Kidney (tissue), 22 donors: ENCODE measurements at places on chromosomes 2 and 18. TPM values are rescaled to one million over a fixed set of nuclear protein-coding genes. Genes with fewer than 3 reads are reported as not detected.
A peak's percentile ranks its signal among the peaks of the same experiment; 100 is the strongest.

DNA sequence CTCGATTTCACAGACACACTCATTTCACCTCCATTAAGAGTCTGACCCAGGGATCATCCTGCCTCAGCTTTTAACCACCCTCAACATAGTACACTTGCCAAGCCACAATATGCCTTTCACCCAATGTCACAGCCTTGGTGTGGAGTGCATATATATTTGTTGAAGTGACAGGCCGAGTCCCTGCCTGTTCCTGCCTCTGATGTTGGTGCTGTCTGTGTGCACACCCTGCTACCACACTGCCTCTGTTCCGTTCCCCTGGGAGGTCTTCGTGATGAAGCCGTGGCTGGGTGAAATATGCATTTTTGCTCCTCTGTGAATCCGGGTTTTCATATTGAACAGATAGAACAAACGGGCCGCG lies 90.3 kb downstream of the RNF144A start:
- peak overlapping the region; percentile 39 for H3K27ac ChIP-seq
- H3K36me3 ChIP-seq: no peaks in the 10 kb centered on the region
- H3K4me3 ChIP-seq: no peak overlapping the region
- peaks cover 18% of the 10 kb centered on the region for H3K4me1 ChIP-seq

DNA sequence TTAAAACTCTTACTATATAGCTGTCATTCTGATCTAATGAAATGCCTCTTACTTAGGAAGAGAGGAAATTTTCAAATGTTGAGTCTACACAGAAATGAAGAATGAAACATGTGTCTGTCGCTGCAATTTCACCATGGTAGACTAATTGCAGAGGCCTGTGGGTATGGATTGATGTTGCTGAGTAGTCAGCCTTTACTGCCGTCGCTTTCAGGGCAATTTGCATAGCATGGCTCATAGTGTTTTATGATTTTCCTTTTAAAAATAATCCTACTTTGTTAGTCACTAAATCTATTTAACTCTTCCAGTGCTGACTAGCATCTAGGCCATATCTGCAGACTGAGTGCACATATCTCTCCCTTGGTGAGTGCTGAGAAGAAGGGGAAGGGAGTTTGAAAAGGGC lies 819.2 kb downstream of the SATB2 start:
- H3K27ac ChIP-seq: no peak overlapping the region
- no peaks in the 10 kb centered on the region for H3K36me3 ChIP-seq

DNA sequence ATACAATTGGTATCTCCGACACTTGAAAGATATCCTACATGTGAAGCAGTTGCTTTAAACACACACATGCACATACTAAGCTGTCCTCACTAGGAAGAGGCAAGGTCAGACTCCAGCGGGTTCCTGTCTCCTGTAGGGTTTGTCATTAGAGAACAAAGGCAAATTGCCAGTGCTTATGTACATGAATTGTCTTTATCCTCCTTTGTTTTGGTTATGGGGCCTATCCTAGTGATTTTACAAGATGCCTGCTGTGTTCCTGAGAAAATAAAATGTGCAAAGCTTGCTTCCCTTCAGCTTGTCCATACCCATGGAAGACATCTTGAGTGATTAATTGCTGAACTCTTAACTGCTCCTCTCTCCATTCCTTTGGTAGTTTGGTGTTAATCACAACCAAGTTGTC lies 86.7 kb upstream of the SLC39A10 start:
- no peaks in the 10 kb centered on the region for H3K4me1 ChIP-seq
- no peak for DNase-seq
- H3K27ac ChIP-seq: no peak overlapping the region
- no peak overlapping the region for H3K4me3 ChIP-seq
- no peaks in the 10 kb centered on the region for H3K27me3 ChIP-seq
- H3K36me3 ChIP-seq: no peaks in the 10 kb centered on the region

ITPRIPL1 gene
- total RNA-seq: 1.2 TPM

GRCh38 chr2:23541503-23542229 lies 156.7 kb downstream of the KLHL29 start:
- no peaks in the 10 kb centered on the region for H3K4me1 ChIP-seq
- H3K27ac ChIP-seq: no peak overlapping the region
- no peaks in the 10 kb centered on the region for H3K27me3 ChIP-seq
- no peaks in the 10 kb centered on the region for H3K36me3 ChIP-seq
- no peak overlapping the region for H3K4me3 ChIP-seq

DNA sequence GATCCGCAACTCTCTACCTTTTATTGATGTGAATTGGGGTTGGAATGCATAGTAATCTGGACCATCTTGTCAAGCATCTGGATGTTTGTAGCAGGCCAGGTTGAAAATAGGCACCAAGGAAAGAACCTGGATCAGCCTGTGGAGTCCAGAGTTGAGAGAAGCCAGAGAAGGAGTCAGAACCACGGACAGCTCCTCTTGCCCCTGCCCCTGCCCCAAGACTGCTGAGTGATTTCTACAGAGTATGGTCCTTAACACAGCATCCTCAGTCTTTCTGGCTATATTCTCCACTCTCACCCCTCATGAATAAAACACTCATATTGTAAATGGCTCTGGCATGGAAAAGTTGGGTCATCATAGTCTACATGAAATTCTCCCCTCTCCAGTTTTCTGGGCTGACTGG lies 154.6 kb downstream of the LOXHD1 start:
- no peaks in the 10 kb centered on the region for H3K27me3 ChIP-seq
- no peak overlapping the region for H3K4me3 ChIP-seq
- no peaks in the 10 kb centered on the region for H3K4me1 ChIP-seq
- H3K27ac ChIP-seq: no peak overlapping the region

GRCh38 chr18:7548721-7549120 lies 18.4 kb upstream of the PTPRM start:
- no peak overlapping the region for H3K27ac ChIP-seq
- H3K4me3 ChIP-seq: no peak overlapping the region
- no peaks in the 10 kb centered on the region for H3K27me3 ChIP-seq

GRCh38 chr18:31373641-31374040 lies 2.9 kb upstream of the DSG4 start:
- H3K4me3 ChIP-seq: no peak overlapping the region
- H3K27me3 ChIP-seq: no peaks in the 10 kb centered on the region
- no peaks in the 10 kb centered on the region for H3K36me3 ChIP-seq
- no peaks in the 10 kb centered on the region for H3K4me1 ChIP-seq
- no peak for DNase-seq
- H3K27ac ChIP-seq: no peak overlapping the region

PIGN gene
- total RNA-seq: 30.5 TPM

- no peak overlapping the region for H3K4me3 ChIP-seq
- peaks cover 28% of the 10 kb centered on the region for H3K36me3 ChIP-seq
- H3K27me3 ChIP-seq: no peaks in the 10 kb centered on the region
- DNase-seq: no peak
- H3K27ac ChIP-seq: no peak overlapping the region
- H3K4me1 ChIP-seq: no peaks in the 10 kb centered on the region
These were observed 13.1 kb upstream of the CNDP1 start for GRCh38 chr18:74521068-74521725.

GRCh38 chr2:4556135-4556896 lies 852.9 kb downstream of the DCDC2C start:
- no peak overlapping the region for H3K27ac ChIP-seq
- DNase-seq: no peak
- H3K4me1 ChIP-seq: no peaks in the 10 kb centered on the region

PSTPIP2 gene
- total RNA-seq: 11.1 TPM

- H3K4me3 ChIP-seq: no peak overlapping the region
- H3K36me3 ChIP-seq: no peaks in the 10 kb centered on the region
- peak; percentile 46 for DNase-seq
- no peak overlapping the region for H3K27ac ChIP-seq
- H3K4me1 ChIP-seq: no peaks in the 10 kb centered on the region
These were observed 317.2 kb downstream of the GBX2 start for GRCh38 chr2:235850771-235851551.

GRCh38 chr2:105329197-105329554 lies 359 bp downstream of the TGFBRAP1 start:
- H3K27ac ChIP-seq: peak overlapping the region; percentile 70
- no peak for DNase-seq
- peaks cover 17% of the 10 kb centered on the region for H3K4me1 ChIP-seq
- H3K36me3 ChIP-seq: no peaks in the 10 kb centered on the region

DNA sequence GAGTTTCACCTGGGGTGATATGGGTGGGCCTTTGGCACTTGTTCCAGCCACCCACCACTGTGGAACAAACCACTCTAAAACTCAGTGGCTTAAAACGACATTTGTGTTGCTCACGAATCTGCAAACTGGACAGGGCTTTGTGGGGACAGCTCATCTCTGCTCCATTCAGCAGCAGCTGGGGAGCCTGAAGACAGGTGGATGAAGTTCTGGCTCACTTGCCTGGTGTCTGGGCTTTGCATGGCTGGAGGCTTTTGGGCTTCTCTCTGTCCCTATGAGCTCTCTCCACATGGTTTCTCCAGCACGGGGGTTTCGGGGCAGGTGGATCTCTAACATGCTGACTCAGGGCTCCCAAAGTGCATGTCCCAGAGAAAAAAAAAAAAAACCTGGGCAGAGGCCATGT lies 93.0 kb upstream of the GLI2 start:
- H3K36me3 ChIP-seq: no peaks in the 10 kb centered on the region
- no peak overlapping the region for H3K4me3 ChIP-seq
- no peaks in the 10 kb centered on the region for H3K27me3 ChIP-seq
- H3K27ac ChIP-seq: no peak overlapping the region

- no peak overlapping the region for H3K27ac ChIP-seq
- H3K36me3 ChIP-seq: no peaks in the 10 kb centered on the region
These were observed 79.6 kb upstream of the KCNE4 start for GRCh38 chr2:222972420-222972819.

MEIS1 gene
- total RNA-seq: 36.7 TPM
